ENCODE measurements at places on chromosomes 11 and 22. TPM values are rescaled to one million over a fixed set of nuclear protein-coding genes. Genes with fewer than 3 reads are reported as not detected.

DNA sequence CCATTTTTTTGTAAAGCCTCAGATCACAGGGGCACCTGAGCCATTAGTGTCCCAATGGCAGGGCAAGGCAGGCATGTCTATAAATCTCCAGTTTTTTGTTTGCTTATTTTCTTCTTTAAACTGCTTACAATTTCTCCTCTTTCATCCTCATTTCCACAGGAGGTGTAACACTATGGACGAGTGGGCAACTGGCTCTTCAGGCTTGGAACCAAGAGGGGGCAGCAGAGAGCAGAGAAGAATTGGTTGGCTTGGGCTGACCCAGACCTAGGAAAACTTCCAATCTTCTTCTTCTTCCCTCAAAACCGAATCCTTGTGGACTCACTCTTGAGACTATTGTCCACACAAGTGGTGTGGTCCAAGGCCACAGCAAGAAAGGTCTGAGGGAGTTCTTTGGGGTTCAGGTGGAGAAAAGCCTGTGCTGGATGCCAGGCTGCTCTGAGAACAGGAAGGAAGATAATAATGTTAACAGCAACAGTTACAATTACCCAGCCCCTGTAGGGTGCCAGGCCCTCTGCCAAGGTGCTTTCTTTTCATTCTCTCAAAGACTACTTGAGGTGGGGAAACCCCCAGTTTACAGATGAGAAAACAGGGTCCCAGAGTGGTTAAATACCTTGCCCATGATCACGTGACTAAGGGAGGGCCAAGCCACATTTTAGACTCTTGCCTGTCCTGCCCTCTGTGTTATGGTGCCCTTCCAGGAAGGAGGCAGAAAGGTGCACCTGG, 70.7 kb upstream of the E2F8 start:
- no peaks in the 10 kb centered on the region for H3K36me3 ChIP-seq
- H3K27me3 ChIP-seq, result no peaks in the 10 kb centered on the region
- H3K4me1 ChIP-seq, result no peaks in the 10 kb centered on the region
- no peak overlapping the region for H3K27ac ChIP-seq

- no peak overlapping the region for H3K27ac ChIP-seq
- no peaks in the 10 kb centered on the region for H3K36me3 ChIP-seq
- H3K4me3 ChIP-seq, result no peak overlapping the region
Observed at GRCh38 chr11:43282607-43283440, 29.0 kb upstream of the API5 start.

DNA sequence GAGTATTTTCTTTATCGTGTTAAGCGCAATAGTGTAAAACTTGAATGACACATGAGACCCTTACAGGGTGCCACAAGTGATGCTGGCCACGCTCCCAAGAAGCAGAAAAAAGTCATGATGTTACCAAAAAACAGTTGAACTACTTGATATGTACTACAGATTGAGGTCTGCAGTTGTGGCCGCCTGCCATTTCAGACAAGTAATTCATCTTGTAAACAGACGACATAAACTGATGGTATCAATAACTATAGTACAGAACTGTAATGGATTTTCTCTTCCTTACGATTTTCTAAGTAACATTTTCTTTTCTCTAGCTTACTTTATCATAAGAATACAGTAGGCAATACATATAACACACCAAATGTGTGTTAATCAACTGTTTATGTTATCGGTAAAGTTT, 5.5 kb downstream of the CD59 start:
- no peaks in the 10 kb centered on the region for H3K27me3 ChIP-seq
- DNase-seq, result no peak
- H3K4me3 ChIP-seq, result no peak overlapping the region
- H3K36me3 ChIP-seq, result peaks cover 18% of the 10 kb centered on the region

DNA sequence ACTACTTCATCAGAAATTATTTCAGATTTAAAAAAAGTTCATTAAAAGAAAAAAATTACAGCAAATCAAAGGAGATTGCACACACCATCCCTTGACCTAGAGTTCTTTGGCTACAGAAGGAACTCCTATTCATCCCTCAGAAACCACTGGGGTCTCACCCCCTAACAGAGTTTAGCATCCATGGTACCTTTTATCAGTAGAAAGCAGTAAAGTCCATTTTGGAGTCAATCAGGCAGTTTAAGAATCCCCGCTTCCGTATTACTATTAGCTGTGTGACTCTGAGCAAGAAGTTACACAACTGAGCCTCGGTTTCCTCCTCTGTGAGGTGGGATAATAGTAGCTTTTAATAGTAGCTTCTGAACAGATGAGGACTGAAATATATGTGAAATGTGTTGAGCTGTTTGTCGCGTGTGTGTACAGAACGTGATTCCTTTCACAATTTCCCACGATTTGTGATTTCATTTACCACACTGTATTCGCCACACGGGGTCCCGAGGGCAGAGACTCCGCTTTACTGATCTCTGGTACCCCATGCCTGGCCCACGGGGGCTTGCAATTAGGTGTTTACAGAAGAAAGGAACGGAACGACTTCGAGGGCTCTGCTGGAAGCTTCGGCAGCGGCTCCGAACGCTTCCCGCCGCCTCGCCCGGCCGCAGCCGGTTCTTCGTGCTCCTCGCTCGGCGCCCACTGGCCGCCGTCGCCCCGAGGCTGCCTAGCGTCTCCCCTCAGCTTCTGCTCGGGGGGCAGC, 72.5 kb upstream of the ZBED5 start:
- peak; percentile 14 for DNase-seq
- H3K27ac ChIP-seq, result no peak overlapping the region
- no peaks in the 10 kb centered on the region for H3K36me3 ChIP-seq
- peaks cover 12% of the 10 kb centered on the region for H3K4me1 ChIP-seq
- H3K4me3 ChIP-seq, result peak overlapping the region; percentile 67

- no peaks in the 10 kb centered on the region for H3K27me3 ChIP-seq
- no peak for DNase-seq
- H3K4me3 ChIP-seq, result no peak overlapping the region
- H3K36me3 ChIP-seq, result peaks cover 6% of the 10 kb centered on the region
- peaks cover 40% of the 10 kb centered on the region for H3K4me1 ChIP-seq
- H3K27ac ChIP-seq, result no peak overlapping the region
Observed at GRCh38 chr11:45082744-45083543, 63.5 kb upstream of the PRDM11 start.

Gene MLC1
- 0.05 TPM for total RNA-seq

- H3K27ac ChIP-seq, result no peak overlapping the region
- H3K27me3 ChIP-seq, result peaks cover 28% of the 10 kb centered on the region
- H3K36me3 ChIP-seq, result no peaks in the 10 kb centered on the region
Observed at GRCh38 chr11:2328021-2328420, 26.2 kb downstream of the TSPAN32 start.

DNA sequence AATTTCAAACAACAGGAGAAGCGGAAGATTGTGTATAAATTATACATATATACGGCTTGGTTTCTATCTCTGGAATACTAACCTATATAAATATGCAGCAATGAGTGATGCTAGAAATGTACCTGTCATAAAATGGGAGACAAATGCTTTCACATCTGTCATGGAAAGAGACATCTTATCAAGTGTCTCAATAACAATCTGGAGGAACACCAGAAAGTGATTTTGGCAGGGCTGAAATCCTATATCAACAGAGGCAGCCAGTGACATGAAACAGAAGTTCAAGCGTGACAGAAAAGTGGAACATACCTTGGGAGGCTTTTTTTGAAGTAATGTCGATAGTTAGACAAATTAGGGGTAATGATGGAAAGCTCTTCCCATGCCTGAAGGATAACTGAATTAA, 834.6 kb downstream of the JRKL start:
- no peaks in the 10 kb centered on the region for H3K36me3 ChIP-seq
- no peaks in the 10 kb centered on the region for H3K27me3 ChIP-seq
- DNase-seq, result no peak
- H3K4me1 ChIP-seq, result no peaks in the 10 kb centered on the region
- no peak overlapping the region for H3K27ac ChIP-seq
- no peak overlapping the region for H3K4me3 ChIP-seq

DNA sequence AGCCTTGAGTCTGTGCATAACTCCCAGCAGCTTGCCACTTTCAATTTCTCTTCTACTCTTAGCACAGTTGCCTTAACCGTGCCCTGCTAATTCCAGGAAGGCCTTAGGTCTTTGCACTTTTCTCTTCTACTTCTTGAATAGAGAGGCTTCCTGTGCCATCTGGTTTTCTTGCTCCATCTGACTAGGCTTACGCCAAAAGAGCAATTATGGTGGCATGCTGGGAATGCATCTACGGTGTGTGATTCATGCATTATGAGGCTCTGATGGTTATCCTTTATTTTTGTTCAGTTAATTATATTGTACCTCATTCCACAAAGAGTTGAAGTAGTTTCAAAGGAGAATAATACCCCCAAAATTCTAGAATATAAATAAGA, 29.4 kb downstream of the SIK2 start:
- H3K4me3 ChIP-seq, result no peak overlapping the region
- DNase-seq, result peak; percentile 26
- no peak overlapping the region for H3K27ac ChIP-seq
- H3K36me3 ChIP-seq, result peaks cover 7% of the 10 kb centered on the region

Gene P2RX6
- 0.12 TPM for total RNA-seq

Gene CSKMT
- total RNA-seq, result 35.2 TPM

Gene RHOD
- 0.64 TPM for total RNA-seq

DNA sequence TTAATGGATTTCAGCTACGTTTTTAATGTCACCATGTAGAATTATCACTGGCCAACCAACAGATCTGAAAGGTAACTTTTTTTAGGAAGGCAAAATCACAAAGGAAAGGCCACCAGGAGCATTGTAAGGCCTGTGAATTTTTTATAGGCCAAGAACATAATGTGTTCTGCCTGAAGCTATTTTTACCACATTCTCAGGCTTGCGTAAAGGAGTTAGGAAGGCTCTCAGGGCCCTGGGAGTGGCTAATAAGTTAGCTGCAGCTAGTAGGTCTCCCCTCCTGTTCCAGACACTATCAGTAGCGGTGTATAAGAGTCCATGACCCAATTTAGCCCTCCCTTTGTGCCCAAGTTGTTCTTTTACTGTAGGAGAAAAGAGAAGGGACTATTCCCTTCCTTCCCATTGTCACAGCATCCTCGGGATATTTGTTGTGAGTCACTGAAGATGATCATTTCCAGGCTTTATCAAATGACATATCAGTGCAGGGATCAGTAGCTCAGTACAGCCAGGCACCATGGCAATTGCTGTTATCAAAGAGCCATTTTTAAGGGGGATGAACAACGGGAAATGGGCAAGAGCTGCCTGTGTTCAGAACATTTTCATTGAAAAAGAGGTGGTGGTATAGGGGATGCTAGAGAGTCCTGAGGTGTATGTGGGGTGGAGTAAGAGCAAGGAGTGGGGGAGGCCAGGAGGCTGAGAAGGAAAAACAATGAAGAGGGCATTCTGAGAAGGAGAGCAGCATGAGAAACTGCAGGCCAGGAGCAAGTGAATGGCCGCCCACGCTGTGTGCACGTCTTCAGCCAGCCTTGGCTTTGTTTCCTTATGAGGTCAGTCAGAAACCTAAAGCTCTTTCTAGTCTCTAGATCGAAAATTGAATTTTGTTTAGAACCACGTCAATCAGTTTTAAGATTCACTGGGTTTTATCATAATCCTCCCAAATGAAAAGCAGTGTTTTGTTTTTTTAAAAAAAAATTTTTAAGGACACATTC, 940.3 kb downstream of the NTM start:
- H3K4me3 ChIP-seq, result no peak overlapping the region
- H3K27me3 ChIP-seq, result peaks cover 4% of the 10 kb centered on the region
- no peaks in the 10 kb centered on the region for H3K36me3 ChIP-seq
- H3K27ac ChIP-seq, result no peak overlapping the region
- no peaks in the 10 kb centered on the region for H3K4me1 ChIP-seq

DNA sequence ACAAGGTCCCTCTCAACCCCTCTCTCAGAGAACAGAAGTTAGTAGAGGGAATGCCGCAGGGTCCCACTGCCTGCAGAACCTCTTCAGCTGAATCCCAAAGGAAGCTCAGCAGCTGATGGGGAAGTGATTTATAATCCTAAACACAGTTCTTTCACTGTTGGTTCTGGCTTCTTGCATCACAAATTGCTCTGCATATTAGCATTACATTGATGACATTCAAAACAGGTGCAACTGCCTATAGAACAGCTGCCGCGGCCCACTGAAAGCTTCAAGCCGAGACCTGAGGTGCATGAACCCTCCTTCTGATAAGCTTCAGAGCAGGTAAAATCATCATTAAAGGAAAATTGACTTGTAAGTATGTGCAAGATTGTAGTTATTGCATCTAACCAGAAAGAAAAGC, 75.2 kb upstream of the KIRREL3 start:
- no peak overlapping the region for H3K27ac ChIP-seq
- no peak for DNase-seq
- no peaks in the 10 kb centered on the region for H3K36me3 ChIP-seq

Gene KIRREL3
- not detected for total RNA-seq

DNA sequence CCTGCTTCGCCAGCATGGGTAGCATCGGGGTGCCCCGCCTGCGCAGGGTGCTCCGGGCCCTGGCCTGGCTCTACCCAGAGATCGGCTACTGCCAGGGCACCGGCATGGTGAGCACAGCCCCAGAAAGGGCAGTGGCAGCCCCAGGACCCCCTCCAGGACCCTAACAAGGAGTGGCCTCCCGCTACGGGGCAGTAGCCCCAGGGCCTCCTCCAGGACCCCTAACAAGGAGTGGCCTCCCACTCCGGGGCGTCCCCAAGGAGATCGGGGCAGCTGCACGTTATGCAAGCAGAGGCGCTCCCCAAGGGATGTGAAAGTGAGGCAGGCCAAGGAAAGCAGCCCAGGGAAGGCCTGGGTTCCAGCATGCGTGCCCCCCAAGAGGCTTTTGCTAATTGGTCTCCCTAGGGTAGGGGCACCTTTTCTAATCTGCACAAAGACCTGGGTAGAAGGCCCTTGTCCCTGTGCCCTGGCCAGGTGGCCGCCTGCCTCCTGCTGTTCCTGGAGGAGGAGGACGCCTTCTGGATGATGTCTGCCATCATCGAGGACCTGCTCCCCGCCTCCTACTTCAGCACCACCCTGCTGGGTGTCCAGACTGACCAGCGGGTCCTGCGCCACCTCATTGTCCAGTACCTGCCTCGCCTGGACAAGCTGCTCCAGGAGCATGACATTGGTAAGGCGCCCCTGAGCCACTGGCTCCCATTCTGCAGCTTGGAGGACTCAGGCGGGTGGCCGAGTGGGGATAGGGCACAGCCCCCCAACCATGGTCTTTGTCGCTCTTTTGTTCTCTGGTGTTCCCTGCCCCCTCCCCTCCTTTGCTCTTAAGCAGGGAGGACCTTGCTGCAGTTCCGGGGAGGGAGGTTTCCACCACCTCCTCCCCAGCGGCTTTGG, 35.0 kb downstream of the SGSM3 start:
- H3K36me3 ChIP-seq, result peaks cover 19% of the 10 kb centered on the region
- H3K27ac ChIP-seq, result no peak overlapping the region
- DNase-seq, result no peak
- peaks cover 33% of the 10 kb centered on the region for H3K4me1 ChIP-seq

Gene DUSP8
- 3.0 TPM for total RNA-seq

Gene AIFM3
- 0.07 TPM for total RNA-seq

Gene OR10G7
- total RNA-seq, result not detected

DNA sequence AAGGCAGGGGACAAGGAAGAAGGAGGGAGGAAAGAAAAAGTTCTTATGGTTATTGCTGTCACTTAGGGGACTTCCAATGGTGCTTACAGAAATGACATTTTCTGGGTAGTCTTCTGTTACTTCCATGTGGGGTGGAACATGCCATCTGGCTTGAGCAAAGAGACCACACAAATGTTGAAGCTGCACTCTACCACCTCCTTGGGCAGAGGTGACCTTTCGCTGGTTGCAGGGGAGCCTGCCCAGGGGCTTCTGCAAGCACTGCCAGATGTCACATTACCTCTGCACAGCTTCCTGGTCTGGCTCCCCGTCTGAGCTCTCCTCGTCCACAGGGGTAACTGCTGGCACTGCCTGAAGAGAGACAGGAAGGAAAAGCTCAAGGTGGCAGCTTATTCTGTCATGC, 32.6 kb upstream of the APOA1 start:
- H3K36me3 ChIP-seq, result peaks cover 37% of the 10 kb centered on the region
- no peak overlapping the region for H3K27ac ChIP-seq
- no peak overlapping the region for H3K4me3 ChIP-seq
